Progenitor cell of endocrine pancreas (in vitro differentiated cells): ENCODE measurements at places on chromosomes 4 and X. TPM values are rescaled to one million over a fixed set of nuclear protein-coding genes. Genes with fewer than 3 reads are reported as not detected.

Gene BRS3
- total RNA-seq: 0.10 TPM in 1 of 2 replicates, not detected in the other

Gene GLOD5
- total RNA-seq: not detected in 2 replicates

Gene ASB12
- 0.22 and 0.47 TPM in 2 replicates for total RNA-seq

Gene ZNF157
- 2.0 TPM in 2 replicates for total RNA-seq

Gene PABPC5
- 2.6 and 3.0 TPM in 2 replicates for total RNA-seq

Gene SPACA5
- total RNA-seq: not detected in 2 replicates

Gene NUDT10
- total RNA-seq: 3.4 and 3.6 TPM in 2 replicates

- DNase-seq: no peak
- H3K4me1 ChIP-seq: peaks cover 8% of the 10 kb centered on the region
- no peak overlapping the region for H3K4me3 ChIP-seq
- H3K36me3 ChIP-seq: no peaks in the 10 kb centered on the region
- H3K27me3 ChIP-seq: no peaks in the 10 kb centered on the region
Observed at GRCh38 chr4:85448906-85449890, 25.8 kb upstream of the ARHGAP24 start.

DNA sequence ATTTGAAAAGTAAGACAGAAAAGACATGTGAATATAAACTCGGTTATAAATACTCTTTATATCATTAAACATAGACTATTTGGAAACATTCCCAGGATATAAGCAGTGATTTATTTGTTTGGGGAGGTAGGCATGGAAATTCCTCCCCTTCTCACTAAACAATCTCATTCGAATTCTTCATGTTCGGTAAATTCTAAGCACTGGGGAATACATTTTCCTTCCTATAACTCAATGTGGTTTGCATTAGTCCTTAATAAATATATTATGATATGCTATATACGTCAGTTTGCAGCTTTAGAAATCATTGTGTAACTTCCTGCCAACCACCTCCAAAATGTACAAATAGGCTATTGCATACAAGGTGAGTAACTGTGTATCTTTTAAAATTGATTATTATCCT lies 99.6 kb downstream of the UGT8 start:
- DNase-seq: no peak
- H3K4me3 ChIP-seq: no peak overlapping the region
- H3K4me1 ChIP-seq: peaks cover 16% of the 10 kb centered on the region
- H3K27me3 ChIP-seq: no peaks in the 10 kb centered on the region
- no peak overlapping the region for H3K27ac ChIP-seq

- no peaks in the 10 kb centered on the region for H3K27me3 ChIP-seq
- no peak for DNase-seq
- no peak overlapping the region for H3K4me3 ChIP-seq
- no peaks in the 10 kb centered on the region for H3K4me1 ChIP-seq
- H3K27ac ChIP-seq: no peak overlapping the region
Observed at GRCh38 chrX:39137363-39137954, 336.2 kb downstream of the MID1IP1 start.

DNA sequence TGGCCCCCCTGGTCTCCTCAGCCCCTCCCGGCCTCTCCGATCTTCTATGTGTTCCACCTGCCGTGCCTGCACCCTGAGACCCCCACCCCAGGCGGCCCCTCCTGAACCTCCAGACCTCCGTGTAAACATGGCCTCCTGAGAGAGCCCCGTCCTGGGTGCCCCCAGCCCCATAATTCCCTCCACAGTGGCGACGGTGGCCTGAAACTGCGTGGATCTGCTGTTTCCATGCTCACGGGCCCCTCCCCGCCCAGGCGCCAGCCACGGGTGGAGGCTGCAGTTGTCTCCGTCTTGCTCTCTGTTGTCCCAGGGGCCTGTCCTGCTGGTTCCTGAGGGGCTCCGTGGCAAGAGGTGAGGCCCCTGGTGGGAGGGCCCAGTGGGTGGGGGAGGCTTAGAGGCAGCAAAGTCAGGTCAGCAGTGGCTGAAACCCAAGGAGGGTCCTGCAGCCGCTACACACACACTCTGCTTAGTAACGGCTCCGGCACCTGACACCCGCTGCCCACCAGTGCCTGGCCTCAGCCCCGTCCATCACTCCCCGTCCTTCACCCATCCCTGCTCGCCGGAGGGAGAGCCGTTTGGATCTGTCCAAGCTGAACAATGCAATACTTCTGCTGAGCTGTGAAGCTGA lies 75.8 kb downstream of the FAM53A start:
- no peak overlapping the region for H3K4me3 ChIP-seq
- no peak for DNase-seq
- H3K27me3 ChIP-seq: no peaks in the 10 kb centered on the region
- H3K4me1 ChIP-seq: no peaks in the 10 kb centered on the region

- no peak overlapping the region for H3K4me3 ChIP-seq
- H3K36me3 ChIP-seq: no peaks in the 10 kb centered on the region
- H3K27me3 ChIP-seq: peaks cover 29% of the 10 kb centered on the region
- no peaks in the 10 kb centered on the region for H3K4me1 ChIP-seq
- H3K27ac ChIP-seq: no peak overlapping the region
Observed at GRCh38 chr4:7357323-7357722, 77.4 kb downstream of the PSAPL1 start.

GRCh38 chr4:2402048-2402842 lies 16.2 kb downstream of the ZFYVE28 start:
- H3K4me3 ChIP-seq: peak overlapping the region; percentile 56
- peaks cover 11% of the 10 kb centered on the region for H3K4me1 ChIP-seq
- H3K27ac ChIP-seq: no peak overlapping the region
- H3K36me3 ChIP-seq: no peaks in the 10 kb centered on the region
- peak; percentile 46 for DNase-seq
- peaks cover 25% of the 10 kb centered on the region for H3K27me3 ChIP-seq

DNA sequence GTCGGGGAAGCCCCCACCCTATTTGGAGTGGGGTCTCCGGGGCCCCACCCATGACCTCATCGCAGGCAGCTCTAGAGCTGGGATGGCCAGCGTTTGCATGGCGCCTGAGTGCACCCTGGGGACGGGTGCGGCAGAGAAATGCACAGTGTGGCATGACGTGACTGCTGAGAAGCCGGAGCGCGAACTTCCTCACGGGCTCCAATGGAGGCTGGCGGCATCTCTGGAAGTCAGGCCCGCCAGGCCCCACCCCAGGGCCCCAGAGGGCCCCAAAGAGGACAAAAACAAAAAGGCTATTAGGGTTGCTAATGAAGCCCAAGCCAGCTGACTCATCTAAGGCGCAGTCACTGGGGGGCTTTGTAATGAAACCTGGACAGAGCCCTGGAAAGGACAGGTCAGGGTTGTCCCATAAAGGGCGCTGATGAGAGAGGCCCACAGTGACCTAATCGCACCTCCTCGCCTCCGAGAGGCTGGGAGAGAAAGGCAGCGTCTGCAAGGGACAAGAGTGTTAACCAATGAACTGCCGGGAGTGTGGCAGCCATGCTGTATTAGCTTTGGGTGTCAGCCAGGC lies 86.0 kb upstream of the C1QTNF7 start:
- H3K4me1 ChIP-seq: no peaks in the 10 kb centered on the region
- no peak for DNase-seq
- no peaks in the 10 kb centered on the region for H3K27me3 ChIP-seq
- H3K27ac ChIP-seq: no peak overlapping the region
- no peak overlapping the region for H3K4me3 ChIP-seq
- no peaks in the 10 kb centered on the region for H3K36me3 ChIP-seq

DNA sequence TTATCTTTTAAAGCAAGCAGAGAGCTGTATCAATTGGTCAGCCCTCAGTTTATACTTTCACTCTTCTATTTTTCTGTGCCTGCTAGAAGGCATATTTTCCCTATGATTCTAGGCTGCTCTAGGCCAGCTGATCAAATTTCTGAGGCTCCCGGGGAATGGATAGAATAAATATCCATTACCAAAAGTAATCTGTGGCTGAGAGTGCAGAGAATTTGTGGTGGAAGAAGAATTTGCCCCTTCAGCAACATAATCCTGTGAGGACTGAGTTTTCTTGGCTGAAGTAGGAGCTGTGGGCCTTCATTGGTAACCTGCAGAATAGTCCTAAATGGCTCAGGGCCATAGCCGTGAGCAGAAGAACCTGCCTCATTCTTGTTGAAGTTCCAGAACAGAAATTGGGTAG lies 314.6 kb upstream of the CASK start:
- H3K27ac ChIP-seq: no peak overlapping the region
- no peak overlapping the region for H3K4me3 ChIP-seq
- H3K4me1 ChIP-seq: no peaks in the 10 kb centered on the region
- H3K36me3 ChIP-seq: no peaks in the 10 kb centered on the region
- no peaks in the 10 kb centered on the region for H3K27me3 ChIP-seq

DNA sequence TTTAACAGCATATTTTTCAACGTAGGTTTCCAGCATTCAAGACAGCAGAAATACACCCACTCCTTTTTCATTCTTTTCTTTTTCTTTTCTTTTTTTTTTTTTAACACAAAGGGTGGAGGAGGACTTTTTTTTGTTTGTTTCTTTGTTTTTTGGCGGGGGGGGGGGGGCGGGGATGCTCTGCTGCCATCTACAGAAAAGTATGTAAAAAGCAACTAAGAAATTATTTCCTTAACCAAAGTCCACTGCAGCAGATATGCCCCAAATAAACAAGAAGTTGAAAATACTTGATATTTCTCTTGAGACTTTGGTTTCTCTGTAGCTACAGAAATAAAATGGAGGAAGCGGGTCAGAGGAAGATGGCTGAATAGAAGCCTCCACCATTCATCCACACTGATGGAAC lies 63.2 kb upstream of the PBDC1 start:
- no peak overlapping the region for H3K27ac ChIP-seq
- no peak overlapping the region for H3K4me3 ChIP-seq
- no peaks in the 10 kb centered on the region for H3K4me1 ChIP-seq
- no peaks in the 10 kb centered on the region for H3K27me3 ChIP-seq

DNA sequence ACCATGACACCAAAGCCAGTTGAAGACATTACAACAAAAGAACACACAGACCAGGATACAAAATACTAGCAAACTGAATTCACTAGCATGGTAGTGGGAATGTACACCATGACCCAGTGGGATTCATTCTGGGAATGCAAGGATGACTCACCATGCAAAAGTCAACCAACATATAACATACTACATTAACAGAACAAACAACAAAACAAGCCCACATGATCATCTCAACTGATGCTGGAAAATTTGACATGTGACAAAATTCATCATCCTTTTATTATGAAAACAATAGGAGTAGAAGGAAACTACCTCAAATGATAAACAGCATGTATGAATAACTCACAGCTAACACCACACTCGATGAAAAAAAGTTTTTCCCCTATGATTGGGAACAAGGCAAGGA lies 190.2 kb downstream of the DCLK2 start:
- no peak overlapping the region for H3K4me3 ChIP-seq
- H3K27me3 ChIP-seq: no peaks in the 10 kb centered on the region
- H3K4me1 ChIP-seq: peaks cover 3% of the 10 kb centered on the region
- H3K27ac ChIP-seq: no peak overlapping the region

DNA sequence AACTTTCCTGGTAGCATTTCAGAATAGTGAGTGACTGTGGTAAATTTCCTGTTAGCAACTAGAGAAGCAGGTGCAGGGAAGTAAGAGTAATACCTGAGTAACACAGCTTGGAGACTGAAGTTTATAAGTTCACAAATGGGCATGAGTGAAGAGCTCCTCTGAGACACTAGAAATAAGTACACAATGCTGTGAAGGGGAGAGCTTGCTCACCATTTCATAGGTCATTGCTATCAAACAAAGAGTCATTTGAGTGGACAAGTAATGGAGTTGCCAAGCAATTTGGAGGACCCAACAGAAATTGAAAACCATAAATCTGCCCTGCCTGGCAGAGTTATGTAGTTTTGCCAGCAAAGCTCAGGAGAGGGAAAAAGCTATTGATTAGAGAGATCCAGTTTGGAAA lies 523.6 kb downstream of the TRAM1L1 start:
- H3K27me3 ChIP-seq: no peaks in the 10 kb centered on the region
- no peak overlapping the region for H3K27ac ChIP-seq
- H3K4me3 ChIP-seq: no peak overlapping the region
- DNase-seq: no peak
- peaks cover 1% of the 10 kb centered on the region for H3K4me1 ChIP-seq

- H3K4me1 ChIP-seq: peaks cover 18% of the 10 kb centered on the region
Observed at GRCh38 chr4:87092389-87093141, 127.9 kb downstream of the KLHL8 start.
